Brain pericyte (primary cell): ENCODE measurements at places on chromosomes 1 and 21.
A peak's percentile ranks its signal among the peaks of the same experiment; 100 is the strongest.

DNA sequence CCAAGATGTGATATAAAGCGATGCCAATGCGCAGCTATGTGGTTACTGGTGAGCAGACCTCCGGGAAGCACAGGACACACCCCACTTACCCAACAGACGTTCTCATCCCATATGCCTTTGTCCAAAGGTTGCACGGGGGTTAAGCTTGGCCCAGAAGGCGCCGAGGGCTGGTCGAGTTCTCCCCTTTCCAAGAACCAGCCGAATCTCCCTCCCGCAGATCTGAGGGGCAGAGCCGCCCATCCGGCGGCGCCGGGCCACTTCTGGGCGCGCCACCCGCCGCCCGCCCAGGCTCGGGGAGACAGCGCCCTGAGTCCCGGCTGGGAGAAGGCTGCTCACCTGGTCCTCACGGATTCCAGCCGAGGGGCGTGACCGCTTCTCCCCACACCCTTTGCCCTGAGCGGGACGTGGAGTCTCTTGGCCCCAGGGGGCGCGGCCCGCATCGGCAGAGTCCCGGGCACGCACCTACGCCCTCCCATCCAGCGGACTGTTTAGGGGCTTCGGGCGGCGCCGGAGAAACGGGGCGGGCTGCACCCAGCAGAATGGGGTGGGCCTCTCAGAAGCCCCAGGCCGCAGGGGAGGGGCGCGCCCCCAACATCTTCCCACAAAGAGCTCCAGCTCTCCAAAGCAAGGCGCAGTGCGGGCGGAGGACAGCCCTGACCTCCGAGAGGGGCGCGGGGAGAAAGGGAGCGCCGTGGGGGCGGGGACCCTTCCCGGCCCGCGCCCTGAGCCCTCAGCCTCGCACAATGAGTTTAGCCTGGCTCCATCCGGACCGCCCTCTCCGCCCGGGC is 615 bp downstream of the GPR161 start:
- no peak for DNase-seq

GRCh38 chr1:177219554-177220458 is 49.0 kb downstream of the BRINP2 start:
- no peak for DNase-seq

DNA sequence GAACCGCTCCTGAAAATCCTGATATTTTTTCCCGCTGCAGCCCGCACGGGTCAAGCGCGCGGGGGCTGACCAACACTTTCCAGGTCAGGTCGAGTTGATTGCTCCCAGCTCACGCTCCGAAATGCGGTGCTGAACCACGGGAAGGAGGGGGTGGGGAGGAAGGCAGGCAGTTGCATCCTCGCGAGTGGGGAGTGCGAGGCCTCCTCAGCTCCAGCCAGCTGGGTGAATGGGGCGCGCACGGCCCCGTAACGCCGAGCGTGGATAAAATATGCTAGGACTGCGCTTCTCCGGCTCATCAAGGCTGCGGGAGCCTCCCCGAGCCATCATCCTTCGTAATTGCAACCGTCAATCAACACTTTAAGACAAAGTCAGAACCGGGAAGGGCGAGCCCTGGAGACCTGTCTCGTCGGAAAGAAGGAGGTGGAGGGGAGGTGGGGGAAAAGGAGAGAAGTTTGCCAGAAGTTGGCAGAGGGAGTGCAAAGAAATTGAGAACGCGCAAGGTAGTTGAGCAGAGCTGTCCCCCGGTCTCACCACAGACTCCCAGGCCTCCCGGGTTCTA is 8.0 kb downstream of the NR5A2 start:
- DNase-seq = no peak

DNA sequence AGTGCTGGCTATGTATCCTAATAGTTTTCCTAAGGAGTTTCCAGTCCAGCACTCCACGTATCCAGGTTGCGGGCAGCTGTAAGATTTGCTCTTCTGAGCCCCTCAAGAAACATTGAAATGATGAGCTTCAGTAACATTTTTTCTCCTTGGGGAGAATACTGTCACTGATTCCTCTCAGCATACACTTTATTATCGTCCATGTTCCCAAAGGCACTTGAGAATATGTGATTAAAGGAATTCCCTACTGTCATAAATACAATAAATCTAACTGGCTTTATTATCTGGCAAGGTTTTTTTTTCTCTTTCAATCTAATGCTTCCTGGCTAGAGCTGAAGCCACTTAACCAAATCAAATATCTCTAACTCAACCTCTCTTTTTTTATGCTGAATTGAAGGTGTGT is 359.2 kb upstream of the PKN2 start:
- DNase-seq = no peak

DNA sequence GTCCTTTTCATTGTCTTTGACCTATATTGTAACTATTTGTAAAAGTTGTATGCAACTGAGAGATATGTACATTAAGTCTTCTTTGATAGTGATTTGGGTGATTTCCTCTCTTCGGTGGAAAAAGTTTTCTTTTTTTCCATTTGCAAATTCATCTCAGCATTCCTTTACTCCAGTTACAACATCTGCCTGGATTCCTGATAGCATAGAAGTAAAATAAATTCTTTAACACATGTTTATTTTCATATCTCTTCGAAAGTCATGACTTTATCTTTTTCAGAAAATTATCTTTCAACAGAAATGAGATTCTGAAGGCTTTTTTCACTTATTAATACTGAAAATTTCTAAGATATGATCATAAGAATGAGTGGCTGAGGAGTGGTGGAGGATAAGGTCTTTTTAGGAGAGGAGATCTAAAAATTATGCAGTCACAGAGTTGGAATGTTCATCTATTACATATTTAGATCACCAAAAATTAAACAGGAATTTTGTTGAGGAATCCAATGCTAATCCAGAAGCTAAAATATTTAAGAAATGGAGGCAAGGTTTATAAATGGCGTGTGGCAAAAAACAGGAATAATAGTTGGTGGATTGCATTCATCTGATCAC is 400.5 kb downstream of the KCNT2 start:
- DNase-seq = no peak

DNA sequence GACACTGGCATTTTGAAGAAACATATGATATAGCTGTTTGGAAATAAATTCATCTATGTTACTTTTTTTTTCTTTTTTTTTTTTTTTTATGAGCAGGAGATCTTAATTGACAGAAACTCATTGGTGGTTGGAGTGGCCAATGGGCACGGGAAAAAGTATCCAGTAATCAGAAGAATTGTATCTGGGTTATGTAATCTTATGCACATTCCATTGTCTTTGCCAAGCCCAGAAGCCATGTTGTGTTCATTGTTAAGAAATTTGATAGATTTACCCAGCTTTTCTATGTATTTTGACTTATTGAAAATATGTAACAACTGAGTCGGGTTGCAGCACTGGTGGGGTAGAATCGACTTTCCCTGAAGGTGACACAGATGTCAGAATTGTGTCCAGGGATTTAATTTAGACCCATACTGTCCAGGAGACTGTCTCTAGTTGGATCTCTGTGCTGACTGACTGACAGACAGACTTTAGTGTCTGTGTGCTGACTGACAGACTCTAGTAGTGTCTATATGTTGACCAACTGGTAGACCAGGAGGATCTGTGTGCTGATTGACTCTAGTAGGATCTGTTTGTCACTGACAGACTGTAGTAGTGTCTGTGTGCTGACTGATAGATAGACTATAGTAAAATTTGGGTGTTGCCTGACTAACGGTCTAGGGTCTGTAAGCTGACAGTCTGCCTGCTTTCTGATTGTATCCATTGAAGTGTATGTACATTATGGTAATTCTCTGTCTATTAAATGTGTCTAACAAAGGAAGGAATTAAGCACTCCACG is 12.3 kb upstream of the C4BPB start:
- DNase-seq = no peak

- DNase-seq = no peak
Measured at GRCh38 chr1:156154317-156154749, 948 bp downstream of the SEMA4A start.

DNA sequence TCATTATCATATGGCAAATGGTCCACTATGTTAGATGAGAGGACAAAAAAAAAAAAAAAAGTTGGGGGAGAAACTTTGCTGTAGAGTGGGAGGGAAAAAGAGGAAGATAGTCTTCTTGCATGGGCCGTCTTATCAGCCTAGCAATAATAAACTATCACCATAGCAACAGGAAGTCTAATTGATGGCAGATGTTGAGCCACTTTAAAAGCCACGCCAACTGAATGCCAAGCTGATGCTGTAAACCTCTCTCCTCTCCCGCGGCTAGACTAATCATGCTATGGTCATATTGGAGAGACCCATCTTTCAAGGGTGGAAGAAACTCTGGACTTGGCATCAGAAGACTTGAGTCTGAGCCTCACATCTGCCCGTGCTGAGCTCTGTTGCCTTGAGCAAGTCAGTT is 122.2 kb upstream of the HOOK1 start:
- DNase-seq = peak; percentile 67

GRCh38 chr1:209853676-209854075 is 25.9 kb downstream of the UTP25 start:
- no peak for DNase-seq

DNA sequence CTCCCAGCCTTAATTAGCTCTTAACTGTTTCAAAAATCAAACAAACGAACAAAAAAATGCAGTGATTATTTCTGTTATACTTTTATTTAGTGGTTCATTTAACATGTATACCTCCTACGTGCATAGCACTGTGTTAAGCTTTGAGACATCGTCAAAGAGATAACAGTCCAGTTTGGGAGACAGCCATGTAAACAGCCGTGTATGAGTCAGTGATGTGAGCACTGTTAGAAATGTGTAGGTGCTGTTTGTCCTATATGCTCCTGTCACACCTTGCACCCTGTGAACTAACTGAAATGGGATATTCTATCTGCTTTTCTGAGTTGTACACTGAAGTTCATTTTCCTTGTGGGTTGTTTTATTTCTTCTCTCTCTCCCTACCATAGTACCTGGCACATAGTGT is 109.7 kb upstream of the CACYBP start:
- DNase-seq = no peak

- no peak for DNase-seq
Measured at GRCh38 chr1:109499661-109500536, 6.0 kb downstream of the CYB561D1 start.

DNA sequence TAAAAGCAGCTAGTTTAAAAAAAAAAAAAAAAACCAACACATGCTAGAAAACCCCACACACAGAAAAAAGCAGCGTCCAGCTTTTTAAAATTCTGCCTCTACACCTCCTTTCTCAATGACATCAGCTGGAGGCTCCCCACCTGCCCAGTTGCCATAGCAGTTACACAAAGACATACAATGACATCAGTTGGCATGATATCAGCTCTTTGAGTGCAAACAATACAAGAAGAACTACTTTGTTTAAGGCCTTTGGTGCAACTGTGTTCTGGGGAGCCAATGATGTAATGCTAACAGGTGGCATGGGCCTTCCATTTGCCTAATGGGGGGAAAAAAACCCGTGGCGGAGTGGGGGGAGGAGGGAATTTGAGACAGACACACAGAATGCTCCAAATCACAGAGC is 32.9 kb downstream of the DUSP10 start:
- no peak for DNase-seq

GRCh38 chr1:90969241-90969640 is 52.6 kb downstream of the ZNF644 start:
- DNase-seq = no peak

- no peak for DNase-seq
Measured at GRCh38 chr1:56639211-56639610, 5.9 kb upstream of the PRKAA2 start.

GRCh38 chr1:205279986-205280385 is 41.6 kb downstream of the NUAK2 start:
- DNase-seq = no peak

DNA sequence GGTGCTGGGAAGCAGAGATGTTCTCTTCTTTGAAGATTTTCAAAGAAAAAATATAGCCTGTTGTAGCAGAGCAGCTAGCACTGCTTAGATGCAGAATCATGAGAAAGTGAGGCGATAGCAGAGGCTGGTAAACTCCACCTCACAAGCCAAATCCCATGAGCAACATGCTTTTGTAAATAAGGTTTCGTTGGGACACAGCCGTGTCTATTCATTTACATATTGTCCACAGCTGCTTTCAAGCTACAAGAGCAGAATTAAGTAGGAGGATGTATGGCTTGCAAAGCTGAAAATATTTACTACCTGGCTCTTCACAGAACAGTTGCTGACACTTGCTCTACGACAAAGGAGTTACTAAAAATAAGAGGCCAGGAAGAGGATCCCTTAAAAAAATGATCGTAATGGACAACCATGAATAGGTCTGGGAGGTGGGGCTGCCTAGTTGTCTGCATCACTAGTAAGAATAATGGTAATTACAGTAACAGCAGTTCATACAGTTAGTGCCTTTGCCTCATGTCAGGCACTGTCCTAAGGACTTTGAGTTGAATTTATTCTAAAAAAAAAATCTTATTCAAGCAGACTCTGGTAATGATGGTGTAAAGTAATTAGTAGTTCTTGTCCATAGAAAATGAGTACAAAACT is 622.0 kb downstream of the KIF26B start:
- DNase-seq = no peak

DNA sequence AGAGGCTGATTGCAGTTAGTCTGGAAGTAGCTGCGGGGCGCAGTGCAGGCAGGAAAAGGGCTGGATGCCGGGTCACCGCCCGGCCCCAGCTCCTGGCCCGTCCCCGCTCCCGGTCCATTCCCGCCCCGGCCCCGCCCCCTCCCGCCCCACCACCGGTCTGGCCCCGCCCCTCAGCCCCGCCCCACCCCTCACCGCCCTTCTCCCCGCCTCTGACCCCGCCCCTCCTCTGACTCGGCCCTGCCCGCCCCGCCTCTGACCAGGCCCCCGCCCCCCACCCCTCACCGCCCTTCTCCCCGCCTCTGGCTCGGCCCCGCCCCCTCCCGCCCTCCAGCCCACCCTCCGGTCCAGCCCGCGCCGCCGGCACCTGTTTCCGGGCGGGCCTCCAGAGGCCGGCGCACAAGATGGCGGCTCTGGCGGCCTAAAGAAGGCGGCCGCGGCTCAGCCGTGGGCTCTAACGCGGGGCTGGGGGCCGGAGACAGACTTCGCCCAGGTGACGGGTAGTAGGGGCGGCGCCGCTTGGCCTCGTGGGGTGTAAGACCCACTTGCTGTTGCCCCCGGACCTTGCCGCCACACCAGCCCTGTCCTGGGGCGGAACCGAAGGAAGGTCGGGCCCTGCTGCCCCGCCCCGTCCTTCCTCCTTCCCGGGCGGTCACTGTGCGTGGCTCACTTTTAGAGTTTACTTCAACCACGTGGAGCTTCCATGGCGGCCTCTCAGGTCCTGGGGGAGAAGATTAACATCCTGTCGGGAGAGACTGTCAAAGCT is at the start of gene UBIAD1:
UBIAD1 (plus strand) TSS at position 367 of the 763 bp plus-strand sequence; CDS start at position 701, 334 bp downstream.
- DNase-seq = no peak

DNA sequence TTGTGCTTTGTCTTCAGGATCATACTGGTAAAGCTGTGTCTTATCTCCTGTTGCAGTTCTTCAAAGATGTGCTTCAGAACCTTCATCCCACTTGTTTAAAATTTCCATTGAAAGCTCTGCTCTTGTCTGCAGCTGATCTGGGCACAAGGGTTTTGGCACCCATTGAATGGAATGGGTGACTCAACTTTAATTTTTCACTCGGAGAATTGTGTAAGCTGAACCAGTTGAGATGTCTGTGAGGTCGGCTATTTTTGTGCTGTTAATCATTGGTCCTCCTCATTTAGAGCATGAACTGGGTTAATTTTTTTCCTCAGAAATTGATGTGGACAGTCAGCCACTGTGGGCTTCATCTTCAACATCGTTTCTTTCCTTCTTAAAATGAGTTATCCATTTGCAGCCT is 252.1 kb downstream of the TM2D1 start:
- DNase-seq = no peak
